ENCODE measurements at places on chromosomes 2 and 18. TPM values are rescaled to one million over a fixed set of nuclear protein-coding genes. Genes with fewer than 3 reads are reported as not detected.

DNA sequence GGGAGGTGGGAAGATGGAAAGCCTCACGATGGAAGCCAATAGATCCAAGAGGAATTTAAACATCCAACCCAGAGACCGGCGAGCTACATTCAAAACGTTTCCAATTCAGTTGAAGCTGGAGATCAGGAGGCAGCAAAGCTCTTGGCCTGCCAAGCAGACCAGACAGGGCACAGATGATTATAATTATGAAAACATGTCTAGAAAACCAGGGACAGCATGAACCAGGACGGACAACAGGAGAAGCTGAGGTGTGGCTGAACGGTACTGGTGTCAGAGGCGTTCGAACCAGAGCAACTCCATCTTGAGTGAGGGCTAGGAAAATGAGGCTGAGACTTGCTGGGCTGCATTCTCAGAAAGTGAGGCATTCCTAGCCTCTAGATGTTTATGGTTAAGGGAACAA, 102.2 kb upstream of the CCDC150 start:
- no peak overlapping the region for H3K4me3 ChIP-seq
- no peaks in the 10 kb centered on the region for H3K4me1 ChIP-seq
- no peak overlapping the region for H3K27ac ChIP-seq
- no peaks in the 10 kb centered on the region for H3K27me3 ChIP-seq

DNA sequence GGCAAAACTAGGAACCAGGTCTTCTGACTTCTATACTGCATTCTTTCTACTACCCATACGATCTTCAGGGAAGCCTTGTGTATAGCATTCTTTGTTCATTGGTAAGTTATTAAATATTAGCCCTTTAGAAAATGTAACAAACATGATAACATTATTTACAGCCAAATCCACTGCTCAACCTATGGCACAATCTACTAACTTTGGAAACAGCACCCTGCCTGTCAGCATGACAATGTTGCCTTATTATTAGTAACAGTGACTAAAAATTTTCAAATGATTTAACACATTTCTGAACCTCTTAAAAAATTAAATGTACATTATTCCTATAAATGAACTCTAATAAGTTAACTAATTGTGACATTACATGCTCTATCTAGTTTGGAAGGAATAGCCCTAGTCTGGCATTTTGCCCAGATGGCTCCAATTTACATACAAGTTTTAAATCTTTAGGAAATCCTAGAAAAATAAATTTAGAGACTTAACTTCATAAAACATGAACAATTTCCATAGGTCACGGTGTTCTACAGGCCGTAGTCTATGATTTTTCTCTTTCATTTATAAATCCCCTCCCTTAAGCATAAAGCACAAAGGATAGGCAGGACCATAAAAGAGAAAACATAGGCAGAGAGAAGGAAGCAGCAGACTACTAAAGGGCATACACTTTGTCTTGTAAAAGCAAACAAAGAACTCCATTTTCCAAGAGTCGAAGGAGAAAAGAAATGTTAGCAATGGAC, 33.7 kb downstream of the YES1 start:
- H3K4me3 ChIP-seq: no peak overlapping the region
- no peak for DNase-seq
- H3K4me1 ChIP-seq: peaks cover 5% of the 10 kb centered on the region
- no peak overlapping the region for H3K27ac ChIP-seq
- no peaks in the 10 kb centered on the region for H3K36me3 ChIP-seq
- H3K27me3 ChIP-seq: no peaks in the 10 kb centered on the region

GRCh38 chr18:12307701-12308385, at the start of gene TUBB6:
TSS of gene TUBB6 (plus strand) at chr18:12308241. CDS start at chr18:12308293, 52 bp downstream.
- peak within 1 kb of the TSS; percentile 61 for H3K27ac ChIP-seq
- no peaks in the 10 kb centered on the region for H3K36me3 ChIP-seq
- H3K4me1 ChIP-seq: peaks cover 5% of the 10 kb centered on the region

DNA sequence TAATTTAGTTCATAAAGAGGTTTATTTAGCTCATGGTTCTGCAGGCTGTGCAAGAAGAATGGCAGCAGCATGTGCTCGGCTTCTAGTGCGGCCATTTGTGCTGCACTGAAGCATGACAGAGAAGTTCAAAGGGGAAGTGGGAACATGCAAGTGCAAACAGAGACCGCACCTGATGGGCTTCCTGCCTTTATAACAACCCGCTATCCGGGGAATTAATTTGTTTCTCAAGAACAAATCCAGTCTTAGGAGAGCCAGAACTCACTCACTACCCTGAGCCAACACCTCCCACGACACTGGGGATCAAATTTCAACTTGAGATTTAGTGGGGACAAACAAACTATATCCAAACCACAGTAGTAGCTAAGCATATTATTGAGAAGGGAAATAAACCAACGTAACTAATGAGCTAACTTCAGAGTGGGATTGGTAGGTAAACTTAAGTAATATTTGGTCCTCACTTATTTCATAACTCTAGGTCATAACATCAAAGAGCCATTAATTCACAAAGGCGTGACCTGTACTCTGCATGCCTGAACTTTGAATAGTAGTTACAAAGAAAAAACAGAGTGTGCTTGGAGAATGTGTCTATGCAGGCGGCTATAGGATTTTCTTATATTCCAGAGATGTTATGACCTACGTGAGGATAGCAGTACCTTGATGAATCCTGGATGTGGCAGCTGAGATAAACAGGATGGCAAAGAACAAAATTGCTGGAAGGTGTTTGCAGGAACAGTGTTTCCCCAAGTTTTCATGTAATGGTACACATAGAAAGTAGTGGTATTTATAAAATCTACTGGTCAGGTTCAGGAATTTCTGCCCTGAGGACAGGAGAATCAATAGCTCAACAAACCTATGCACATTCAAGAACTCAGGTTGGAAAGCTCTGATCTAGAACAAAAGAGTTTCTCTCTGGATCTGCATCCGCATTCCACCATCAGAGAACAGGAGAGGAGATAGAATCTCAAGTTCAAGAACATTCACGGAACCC, 845.9 kb upstream of the ID2 start:
- no peaks in the 10 kb centered on the region for H3K36me3 ChIP-seq
- H3K27me3 ChIP-seq: no peaks in the 10 kb centered on the region
- H3K4me1 ChIP-seq: no peaks in the 10 kb centered on the region
- no peak for DNase-seq
- H3K27ac ChIP-seq: no peak overlapping the region

Gene MOCOS
- 0.13 TPM for total RNA-seq

All from CD8-positive, alpha-beta memory T cell (primary cell).